ENCODE measurements at places on chromosomes 13 and 19.

- DNase-seq = no peak
Observed at GRCh38 chr13:106104281-106104901, 431.1 kb downstream of the EFNB2 start.

DNA sequence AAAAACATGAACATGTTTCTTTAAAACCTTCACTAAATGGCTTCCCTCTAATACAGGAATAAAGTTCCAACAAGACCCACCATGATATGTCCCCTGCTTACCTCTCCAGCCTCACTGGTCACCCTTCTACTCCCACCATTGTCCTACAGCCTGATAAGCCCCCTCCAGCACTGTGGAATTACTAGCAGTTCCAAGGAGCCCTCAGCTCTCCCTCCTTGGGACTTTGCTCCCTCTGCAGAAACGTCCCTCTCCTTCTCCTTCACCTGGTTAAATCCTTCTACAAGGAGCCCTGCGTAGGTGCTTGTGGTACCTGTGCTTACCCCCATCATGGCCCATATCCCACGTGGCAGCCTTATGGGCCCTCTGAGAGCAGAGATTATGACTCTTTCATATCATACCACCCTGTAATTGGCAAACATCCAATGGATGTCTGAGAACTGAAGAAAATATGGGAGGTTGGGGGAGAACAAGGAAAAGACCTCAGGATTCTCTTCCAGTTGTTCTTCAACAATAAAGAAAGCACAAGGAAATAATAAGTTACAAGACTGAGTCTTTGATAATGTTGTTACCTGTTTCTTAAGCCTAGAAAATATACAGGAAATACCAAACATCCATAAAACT is 26.1 kb upstream of the DOCK9 start:
- no peak for DNase-seq

GRCh38 chr19:18307271-18307681 is 15.6 kb downstream of the LSM4 start:
- DNase-seq = peak; percentile 33

GRCh38 chr19:42567567-42567966 is 27.2 kb downstream of the CEACAM8 start:
- no peak for DNase-seq

- DNase-seq = no peak
Observed at GRCh38 chr13:84661718-84662117, 779.4 kb upstream of the SLITRK1 start.

DNA sequence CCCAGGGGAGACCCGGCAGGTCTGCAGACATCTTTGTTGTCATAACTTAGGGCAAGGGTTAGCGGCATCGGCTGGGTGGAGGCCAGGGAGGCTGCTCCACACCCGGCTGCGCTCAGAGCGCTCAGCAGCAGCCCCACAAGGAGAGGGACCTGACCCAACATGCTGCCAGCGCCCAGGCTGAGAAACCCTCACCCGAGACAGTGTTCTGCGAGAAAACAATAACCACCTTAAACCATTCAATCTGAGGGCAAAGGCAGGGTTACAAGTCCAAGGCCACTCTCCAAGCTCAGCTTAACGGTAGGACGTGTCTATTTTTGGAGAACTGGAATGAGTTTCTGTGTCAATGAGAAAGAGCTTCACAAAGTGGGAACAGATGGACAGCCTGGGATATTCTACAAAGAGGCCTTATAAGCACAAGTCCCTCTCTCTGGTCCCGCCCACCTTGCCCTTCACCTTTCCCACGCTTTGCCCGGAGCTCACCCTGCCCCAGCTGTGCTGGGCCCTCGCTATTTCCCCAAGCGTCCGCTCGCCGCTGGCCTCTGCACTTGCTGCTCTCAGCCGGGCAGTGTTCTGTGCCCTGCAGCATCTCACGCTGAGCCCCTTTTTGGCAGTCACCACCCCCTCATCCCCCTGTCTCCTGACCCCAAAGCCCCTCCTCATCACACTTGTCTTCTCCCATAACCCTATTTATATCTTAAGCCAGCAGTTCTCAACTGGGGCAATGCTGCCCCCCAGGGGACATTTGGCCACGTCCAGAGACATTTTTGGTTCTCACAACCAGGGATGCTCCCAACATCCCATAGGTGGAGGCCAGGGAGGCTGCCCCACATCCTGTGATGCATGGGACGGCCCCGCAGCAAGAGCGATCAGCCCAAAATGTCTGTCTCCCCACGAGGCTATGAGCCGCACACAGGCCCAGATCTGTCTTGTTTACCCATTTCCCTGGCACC is 17.6 kb downstream of the PPP1R12C start:
- DNase-seq = no peak

DNA sequence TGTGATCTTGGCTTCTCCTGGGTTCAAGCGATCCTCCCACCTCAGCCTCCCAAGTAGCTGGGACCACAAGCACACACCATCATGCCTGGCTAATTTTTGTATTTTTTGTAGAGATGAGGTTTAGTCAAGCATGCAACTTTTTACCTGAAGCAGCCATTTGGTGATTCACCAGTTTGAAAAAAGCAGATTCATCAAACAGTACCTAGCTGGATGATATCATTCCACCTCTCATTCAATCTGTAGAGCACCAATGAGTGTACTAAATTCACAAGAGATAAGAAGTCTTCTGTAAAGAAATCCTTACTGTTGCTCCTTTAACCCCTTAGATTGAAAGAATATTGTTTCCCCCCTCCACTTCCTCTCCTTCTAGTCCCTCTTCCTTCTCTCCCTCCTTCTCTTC is 261.1 kb upstream of the RFC3 start:
- no peak for DNase-seq

DNA sequence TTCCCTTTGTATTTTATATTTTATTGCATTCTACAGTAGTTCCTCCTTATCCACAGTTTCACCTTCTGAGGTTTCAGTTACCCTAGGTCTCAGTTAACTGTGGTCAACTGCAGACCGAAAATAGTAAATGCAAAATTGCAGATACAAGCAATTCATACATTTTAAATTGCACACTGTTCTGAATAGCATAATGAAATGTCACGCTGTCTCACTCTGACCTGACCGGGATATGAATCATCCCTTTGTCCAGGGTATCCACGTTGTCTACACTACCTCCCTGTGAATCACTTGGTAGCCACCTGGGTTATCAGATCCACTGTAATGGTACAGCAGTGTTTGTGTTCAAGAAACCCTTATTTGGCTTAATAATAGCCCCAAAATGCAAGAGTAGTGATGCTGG is 325.0 kb downstream of the DNAJC15 start:
- DNase-seq = no peak

GRCh38 chr19:4379383-4380253 is 20.7 kb downstream of the SH3GL1 start:
- DNase-seq = peak; percentile 41

DNA sequence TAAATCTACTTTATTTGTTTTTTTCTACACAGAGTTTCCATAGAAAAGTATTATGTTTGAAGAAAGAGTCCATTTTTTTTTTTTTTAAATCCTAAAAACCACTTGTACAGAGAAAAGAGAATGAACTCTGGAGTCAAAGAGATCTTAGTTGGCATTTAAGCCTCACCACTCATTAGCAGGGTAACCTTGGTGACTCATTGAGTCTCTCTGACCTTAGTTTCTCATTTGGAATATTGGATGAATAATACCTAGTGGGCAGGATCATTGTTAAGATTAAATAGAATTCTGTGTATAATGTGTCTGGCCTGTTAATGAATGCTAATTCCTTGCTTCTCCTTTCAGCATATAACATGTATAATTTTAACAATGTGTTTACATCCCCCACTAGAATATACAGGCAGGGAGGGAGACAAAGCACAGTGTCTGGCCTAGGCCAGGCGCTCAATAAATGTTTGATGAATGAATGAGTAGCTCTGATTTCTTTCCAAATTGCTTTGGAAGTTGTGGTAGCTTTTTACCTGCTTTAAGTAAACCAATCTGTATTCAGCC is 48.7 kb upstream of the MYCBP2 start:
- no peak for DNase-seq

DNA sequence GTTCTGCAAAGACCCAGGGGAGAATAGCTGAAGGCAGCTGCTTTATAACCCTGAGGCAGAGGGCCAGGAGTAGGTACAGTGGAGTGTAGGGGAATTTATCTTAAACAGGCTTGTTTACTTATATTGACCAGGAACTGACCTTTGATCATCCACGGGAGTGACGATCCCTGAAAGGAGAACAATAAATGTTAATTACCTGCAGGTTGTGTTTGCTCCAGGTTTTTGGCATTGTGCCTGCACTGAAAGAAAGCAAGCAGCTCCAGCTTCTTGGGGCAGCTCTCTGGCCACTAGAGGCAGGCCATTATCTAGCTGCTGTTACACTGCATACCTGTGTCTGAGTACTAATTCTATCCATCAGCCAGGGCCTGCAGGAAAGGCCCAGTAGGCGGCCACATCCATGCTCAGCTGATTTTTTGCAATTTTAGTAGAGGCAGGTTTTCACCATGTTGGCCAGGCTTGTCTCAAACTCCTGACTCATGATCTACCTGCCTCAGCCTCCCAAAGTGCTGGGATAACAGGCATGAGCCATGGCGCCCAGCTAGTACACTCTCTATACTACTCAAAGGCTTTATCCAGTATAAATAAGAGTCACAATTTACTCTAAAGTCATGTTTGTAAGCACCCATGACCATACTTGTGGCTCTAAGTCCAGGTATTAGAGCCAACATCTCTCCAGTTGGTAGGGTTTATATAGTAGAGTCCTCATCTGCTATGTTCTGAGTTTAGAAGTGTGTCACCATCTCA is 8.5 kb upstream of the ZNF91 start:
- no peak for DNase-seq

DNA sequence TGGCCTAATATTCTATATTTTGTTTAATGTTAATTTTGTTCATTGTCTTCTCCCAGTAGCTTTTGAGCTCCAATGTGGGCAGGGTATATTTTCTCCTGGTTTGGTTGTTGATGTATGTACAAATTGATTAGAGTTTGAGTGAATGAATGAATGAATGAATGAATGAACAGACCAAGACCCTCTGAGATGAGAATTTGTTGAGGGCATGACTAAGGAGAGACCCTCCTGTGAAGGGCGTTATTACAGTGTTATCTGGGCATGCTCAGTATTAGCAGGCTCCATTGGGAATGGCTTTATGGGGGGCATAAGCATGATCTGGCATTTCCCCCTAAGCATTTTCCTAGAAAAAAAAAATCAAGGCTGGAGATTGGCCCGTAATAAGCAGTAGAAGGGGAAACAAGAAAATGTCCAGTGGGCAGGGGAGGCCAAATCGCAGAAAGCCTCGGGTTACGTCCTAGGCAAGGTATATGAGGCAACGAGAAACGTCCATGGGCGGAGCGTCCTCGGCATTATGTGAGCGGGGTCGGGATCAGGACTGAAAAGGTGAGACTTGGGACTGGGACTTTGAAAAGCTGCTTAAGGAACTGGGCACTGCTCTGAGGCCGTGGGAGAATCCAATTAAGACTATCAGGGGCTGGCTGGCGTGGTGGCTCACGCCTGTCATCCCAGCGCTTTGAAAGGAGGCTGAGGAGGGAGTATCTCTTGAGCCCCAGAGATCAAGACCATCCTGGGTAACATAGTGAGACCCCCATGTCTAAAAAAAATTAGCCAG is 904 bp upstream of the ARHGAP33 start:
- DNase-seq = no peak

GRCh38 chr19:40687525-40688016 is 2.9 kb downstream of the NUMBL start:
- no peak for DNase-seq

- peak; percentile 78 for DNase-seq
Observed at GRCh38 chr19:39398297-39398864, 7.2 kb downstream of the MED29 start.

DNA sequence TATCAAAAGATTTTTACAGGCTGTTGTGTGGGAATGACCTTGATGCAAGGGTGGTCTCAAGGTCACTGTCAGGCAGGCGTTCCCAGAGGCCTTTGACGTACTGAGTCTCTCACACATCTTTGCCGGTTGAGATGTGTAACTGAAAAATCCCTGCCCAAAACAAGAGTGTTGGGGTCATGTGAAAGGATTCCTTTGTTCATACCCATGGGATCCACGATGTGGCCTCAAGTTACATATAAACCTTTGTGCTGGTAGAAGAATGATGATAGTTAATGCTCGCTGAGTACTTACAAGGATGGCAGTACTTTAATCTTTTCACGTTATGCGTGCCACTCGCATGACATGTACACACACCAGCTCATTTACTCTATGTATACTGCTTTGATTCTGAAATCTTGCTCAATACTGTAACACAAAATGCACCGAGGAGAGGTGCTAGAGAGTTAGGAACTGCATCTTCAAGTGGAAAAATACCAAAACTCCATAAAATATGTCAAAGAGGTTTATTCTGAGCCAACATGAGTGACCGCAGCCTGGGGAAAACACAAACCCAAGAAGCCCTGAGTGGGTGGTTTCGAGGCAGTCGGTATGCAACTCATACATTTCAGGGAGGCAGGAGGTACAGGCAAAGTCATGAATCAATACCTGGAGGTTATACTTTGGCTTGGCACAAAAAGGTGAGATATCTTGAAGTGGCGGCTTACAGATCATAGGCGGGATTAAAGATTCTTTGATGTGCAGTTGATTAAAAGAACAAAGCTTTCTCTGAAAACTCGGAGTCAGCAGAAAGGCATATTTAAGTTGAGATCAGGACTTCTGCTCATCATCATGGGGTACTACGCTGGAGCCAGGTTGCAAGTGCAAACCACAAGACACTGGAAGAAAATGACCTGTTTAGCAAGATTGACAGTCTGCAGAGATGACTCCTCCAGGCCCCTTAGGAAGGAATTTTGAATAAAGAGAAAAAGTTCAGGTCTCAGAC is 87.4 kb upstream of the ARHGEF7 start:
- no peak for DNase-seq
